Chondrocyte (in vitro differentiated cells): ENCODE measurements at places on chromosomes 1 and 21. TPM values are rescaled to one million over a fixed set of nuclear protein-coding genes. Genes with fewer than 3 reads are reported as not detected.

DNA sequence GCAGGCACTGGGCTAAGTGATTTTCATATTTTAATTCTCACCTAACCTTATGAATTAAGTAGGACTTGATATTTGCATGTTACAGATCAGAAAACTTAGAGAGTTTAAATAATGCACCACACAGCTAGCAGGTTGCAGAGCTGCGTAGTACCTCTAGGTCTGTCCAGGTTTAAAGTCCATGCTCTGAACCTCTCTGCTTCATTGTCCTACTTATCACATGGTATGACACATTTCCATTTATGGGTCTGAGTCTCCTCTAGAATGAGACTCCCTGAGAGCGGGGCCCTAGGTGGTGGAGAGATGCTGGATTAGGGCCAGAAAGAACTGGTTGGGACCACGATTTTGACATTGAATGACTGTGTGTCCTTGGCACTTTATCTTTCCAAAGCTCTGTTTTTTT, 102.5 kb upstream of the USP24 start:
- H3K4me3 ChIP-seq = no peak overlapping the region
- DNase-seq = no peak
- peaks cover 4% of the 10 kb centered on the region for H3K27me3 ChIP-seq
- H3K36me3 ChIP-seq = peaks cover 1% of the 10 kb centered on the region

- no peak overlapping the region for H3K27ac ChIP-seq
- peaks cover 8% of the 10 kb centered on the region for H3K4me1 ChIP-seq
- no peak overlapping the region for H3K4me3 ChIP-seq
- H3K36me3 ChIP-seq = no peaks in the 10 kb centered on the region
- DNase-seq = no peak
Measured at GRCh38 chr1:194071205-194071604, 884.8 kb upstream of the B3GALT2 start.

DNA sequence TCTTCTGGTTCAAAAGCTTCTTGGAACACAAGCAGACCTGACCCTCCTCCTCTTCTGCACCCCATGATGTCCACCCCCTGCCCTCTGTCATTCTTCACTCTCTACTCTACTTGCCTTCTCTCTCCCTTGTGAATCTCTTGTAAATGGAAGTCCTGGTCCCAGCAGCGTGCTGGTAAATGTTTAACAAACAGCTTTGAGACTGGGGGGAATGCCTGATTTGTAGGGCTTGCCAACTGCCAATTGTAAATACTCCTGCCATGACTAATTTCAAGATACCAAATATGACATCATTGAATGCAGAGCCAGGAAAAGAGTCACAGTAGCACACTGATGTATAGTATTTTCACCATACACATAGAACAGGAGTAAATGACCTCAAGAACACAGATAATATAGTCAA, 40.9 kb upstream of the LRRN2 start:
- DNase-seq = no peak
- peaks cover 1% of the 10 kb centered on the region for H3K36me3 ChIP-seq
- H3K4me3 ChIP-seq = no peak overlapping the region
- no peak overlapping the region for H3K27ac ChIP-seq
- H3K4me1 ChIP-seq = peaks cover 7% of the 10 kb centered on the region
- peaks cover 39% of the 10 kb centered on the region for H3K27me3 ChIP-seq

- H3K4me1 ChIP-seq = no peaks in the 10 kb centered on the region
- DNase-seq = no peak
- H3K27ac ChIP-seq = no peak overlapping the region
- no peak overlapping the region for H3K4me3 ChIP-seq
- H3K36me3 ChIP-seq = no peaks in the 10 kb centered on the region
Measured at GRCh38 chr1:34186741-34187494, 10.2 kb downstream of the C1orf94 start.

- no peak overlapping the region for H3K27ac ChIP-seq
- no peak for DNase-seq
- H3K27me3 ChIP-seq = no peaks in the 10 kb centered on the region
- H3K36me3 ChIP-seq = peaks cover 1% of the 10 kb centered on the region
Measured at GRCh38 chr1:173315296-173315695, 108.2 kb upstream of the TNFSF4 start.

DNA sequence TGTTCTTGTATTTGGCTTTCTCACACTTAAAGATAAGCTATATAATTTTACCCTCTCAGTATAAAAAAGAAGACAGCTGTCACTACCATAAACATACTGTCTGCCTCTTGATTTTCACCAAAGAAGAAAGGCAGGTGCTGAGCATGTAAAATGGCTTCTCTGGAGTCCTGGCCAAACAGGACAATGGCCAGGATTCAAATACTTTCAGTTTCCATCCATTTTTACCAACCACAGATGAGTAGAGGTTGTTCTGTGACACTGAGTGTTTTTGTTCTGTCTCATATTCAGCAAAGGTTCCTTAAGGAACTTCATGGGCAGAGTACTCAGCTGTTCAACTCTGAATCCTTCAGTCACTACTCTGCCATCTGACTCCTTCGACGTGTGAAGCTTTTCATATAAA, 29.4 kb upstream of the RAB3GAP2 start:
- no peak for DNase-seq
- H3K4me1 ChIP-seq = peaks cover 22% of the 10 kb centered on the region
- H3K27ac ChIP-seq = peak overlapping the region; percentile 65

The KRTAP24-1 gene
- total RNA-seq = not detected in 3 replicates

The OR10Z1 gene
- total RNA-seq = not detected in 3 replicates
